ENCODE measurements at places on chromosomes 2 and 18.

DNA sequence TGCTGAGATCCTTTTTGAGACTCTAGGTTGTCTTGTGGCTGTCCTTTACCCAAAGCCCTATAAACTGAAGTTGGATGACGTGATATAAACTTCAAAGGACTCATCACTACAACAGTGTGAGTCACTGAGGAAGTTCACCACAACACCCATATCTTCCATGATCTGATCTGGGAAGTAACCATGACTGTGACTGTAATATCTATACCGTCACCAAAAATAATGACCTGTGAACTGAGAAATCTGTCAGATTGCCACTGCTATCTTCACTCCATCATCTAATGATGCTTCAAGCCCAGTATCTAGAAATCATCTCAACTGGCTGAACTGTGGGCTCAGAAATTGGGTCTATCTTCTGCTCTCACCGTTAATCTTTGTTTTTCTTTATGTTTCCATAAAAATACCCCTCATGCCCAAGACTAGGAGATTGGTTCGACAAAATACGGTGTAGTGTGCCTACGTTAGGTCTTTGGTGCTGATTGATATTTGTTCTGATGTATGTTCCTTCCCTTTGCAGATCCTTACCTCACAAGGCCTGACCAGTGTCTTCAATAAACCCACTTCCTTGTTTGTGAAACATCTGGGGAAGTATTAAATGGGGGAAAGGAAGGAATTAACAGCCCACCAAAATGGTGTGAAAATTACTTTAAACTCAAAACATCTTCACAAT lies 78.2 kb downstream of the MYL12B start:
- no peak for DNase-seq

GRCh38 chr18:3839581-3839981 lies 389.6 kb downstream of the TGIF1 start:
- DNase-seq = no peak

- DNase-seq = no peak
Observed at GRCh38 chr2:50535971-50536759, 495.8 kb downstream of the NRXN1 start.

DNA sequence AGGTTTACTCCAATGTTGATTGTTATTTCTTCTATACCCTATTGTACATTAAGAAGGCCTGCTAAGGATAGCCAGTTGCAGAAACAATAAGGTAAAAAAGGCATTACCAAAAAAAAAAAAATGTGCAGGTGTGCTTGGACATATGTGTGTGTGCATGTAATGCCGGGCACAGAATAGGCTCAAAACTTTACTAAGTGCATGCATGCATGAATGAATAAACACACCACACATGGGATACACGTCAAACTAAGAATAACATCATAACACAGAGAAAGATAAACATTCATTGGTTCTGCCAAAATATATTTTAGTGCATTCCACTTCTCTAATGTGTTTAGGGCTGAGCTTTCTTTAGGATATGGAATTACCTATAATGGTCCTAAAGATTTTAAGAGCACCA lies 298.2 kb downstream of the TCF4 start:
- DNase-seq = no peak

- DNase-seq = no peak
Observed at GRCh38 chr2:106991866-106992265, 105.9 kb upstream of the ST6GAL2 start.

GRCh38 chr2:238456970-238457926 lies 30.5 kb downstream of the ASB1 start:
- DNase-seq = no peak

GRCh38 chr2:113675875-113676274 lies 48.8 kb downstream of the RABL2A start:
- no peak for DNase-seq

- no peak for DNase-seq
Observed at GRCh38 chr18:76102626-76103025, 392.4 kb downstream of the ZNF516 start.

- DNase-seq = no peak
Observed at GRCh38 chr2:83633423-83633822, 825.7 kb downstream of the SUCLG1 start.

GRCh38 chr18:76875390-76876325 lies 53.3 kb downstream of the ZNF236 start:
- peak; percentile 22 for DNase-seq
